ENCODE measurements at places on chromosomes 2 and 18.

- DNase-seq = no peak
Observed at GRCh38 chr2:216758256-216759155, 63.2 kb upstream of the IGFBP5 start.

GRCh38 chr2:233353101-233353768 lies 1.1 kb upstream of the DGKD start:
- DNase-seq = no peak

DNA sequence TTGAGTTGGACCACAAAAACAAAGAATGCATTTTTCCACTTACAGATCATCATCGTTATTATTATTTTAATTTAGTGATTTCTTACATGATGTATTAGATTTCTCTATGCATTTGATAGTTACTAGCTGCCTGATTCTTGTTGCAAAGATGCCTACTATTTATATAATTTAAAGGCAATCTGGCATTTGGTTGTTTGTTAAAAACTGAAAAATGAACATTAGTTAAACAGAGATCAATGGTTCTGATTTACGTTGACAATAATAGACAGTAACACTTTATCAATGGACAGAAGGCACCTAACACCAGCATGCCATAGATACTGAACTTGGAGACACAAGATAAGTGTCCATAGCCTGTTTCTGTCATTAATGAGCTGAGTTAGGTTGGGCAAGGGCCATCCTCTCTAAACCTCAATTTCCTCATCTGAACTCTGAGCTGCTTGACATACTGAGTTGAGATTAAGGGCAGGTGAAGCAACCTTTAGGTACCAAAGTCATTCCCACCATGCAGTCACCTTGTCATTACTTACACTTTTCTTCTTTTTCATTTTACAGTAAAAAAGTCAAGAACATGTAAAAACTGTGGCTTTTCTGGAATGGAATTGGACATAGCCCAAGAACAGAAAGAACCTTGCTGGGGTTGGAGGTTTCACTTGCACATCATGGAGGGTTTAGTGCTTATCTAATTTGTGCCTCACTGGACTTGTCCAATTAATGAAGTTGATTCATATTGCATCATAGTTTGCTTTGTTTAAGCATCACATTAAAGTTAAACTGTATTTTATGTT lies 3.1 kb downstream of the CCL20 start:
- DNase-seq = no peak

DNA sequence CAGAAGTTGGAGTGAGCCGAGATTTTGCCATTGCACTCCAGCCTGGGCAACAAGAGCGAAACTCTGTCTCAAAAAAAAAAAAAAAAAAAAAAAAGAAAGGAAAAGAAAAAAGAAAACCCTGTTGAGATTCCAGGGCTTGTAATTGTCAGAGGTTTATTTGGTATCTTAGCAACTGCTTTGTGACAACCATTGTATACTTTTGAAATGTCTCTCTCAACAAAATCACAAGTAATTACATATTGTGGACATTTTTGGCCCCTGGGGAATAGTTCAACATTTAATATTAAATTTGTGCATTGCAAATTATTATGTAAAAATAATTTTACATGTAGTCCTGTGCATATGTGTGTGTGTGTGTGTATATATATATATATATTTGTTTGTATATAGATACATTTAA lies 270.8 kb downstream of the GALNT13 start:
- DNase-seq = no peak

GRCh38 chr2:37766106-37766505 lies 94.7 kb upstream of the CDC42EP3 start:
- DNase-seq = no peak

DNA sequence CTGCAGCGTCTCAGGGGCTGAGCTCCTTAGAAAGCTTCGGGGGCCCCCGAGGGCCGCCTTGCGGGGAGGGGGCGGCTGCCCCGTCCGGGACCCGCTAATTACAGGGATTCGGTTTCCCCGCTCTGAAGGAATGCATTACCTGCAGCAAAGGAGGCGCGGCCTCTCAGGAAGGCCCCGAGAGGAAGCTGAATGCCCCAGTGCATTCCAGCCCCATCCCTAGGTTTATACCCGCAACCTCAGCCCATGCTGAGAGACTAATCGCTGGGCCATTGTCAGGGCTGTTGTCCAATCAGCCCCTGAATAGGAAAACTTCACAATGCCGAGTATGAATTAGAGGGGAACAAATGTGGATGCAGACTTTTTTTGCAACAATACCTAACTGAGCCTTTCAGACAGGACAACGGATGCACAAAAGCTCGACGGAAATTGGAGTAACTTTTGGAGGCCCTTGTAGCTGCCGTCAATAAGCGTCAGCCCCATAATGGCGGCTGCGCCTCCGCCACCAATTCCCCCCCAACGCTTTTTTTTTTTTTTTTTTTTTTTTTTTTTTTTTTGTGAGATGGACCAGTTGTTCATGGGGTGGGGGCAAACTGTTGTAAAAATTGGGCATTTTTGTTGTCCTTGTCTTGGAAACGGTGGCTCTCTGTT lies 138.6 kb upstream of the SIX3 start:
- no peak for DNase-seq

DNA sequence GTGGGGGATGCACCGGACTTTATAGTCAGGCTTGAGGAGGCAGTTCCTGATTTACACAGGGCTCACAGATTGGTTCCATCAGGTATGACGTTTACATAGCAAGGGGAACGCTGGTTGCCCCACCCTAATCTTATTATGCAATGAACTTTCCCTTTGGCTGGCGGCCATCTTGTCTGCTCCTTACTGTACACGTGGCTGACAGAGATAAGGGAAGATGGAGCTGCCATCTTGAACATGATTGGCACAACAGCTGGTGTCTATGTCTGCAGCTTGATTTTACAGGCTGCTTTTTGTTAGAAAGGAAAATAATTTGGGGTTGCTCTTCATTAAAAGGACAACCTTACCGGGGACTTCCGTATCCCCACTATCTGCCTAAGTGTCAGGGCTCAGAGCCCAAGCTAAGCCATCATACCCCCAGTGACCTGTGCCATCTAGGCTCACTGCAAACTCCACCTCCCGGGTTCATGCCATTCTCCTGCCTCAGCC lies 33.5 kb upstream of the ATG16L1 start:
- DNase-seq = no peak

GRCh38 chr2:122412360-122412759 lies 656.9 kb downstream of the TSN start:
- DNase-seq = no peak

GRCh38 chr2:35443087-35443486 lies 912.5 kb upstream of the CRIM1 start:
- no peak for DNase-seq

GRCh38 chr2:172345956-172346555 lies 81.3 kb upstream of the ITGA6 start:
- DNase-seq = no peak
